ENCODE measurements at places on chromosomes 4 and X.
A peak's percentile ranks its signal among the peaks of the same experiment; 100 is the strongest.

- peak; percentile 99 for DNase-seq
Measured at GRCh38 chrX:13397878-13398818, 78.3 kb upstream of the ATXN3L start.

- DNase-seq: no peak
Measured at GRCh38 chr4:53465891-53466290, 88.5 kb downstream of the FIP1L1 start.

GRCh38 chr4:70706516-70706915, 15.2 kb upstream of the RUFY3 start:
- DNase-seq: no peak

- DNase-seq: no peak
Measured at GRCh38 chrX:27444093-27444908, 18.8 kb downstream of the PPP4R3C start.

- no peak for DNase-seq
Measured at GRCh38 chrX:133394765-133395164, 20.5 kb downstream of the GPC4 start.
